Esophagus squamous epithelium (tissue), 5 donors: ENCODE measurements at places on chromosomes 7 and 10. TPM values are rescaled to one million over a fixed set of nuclear protein-coding genes. Genes with fewer than 3 reads are reported as not detected.

DNA sequence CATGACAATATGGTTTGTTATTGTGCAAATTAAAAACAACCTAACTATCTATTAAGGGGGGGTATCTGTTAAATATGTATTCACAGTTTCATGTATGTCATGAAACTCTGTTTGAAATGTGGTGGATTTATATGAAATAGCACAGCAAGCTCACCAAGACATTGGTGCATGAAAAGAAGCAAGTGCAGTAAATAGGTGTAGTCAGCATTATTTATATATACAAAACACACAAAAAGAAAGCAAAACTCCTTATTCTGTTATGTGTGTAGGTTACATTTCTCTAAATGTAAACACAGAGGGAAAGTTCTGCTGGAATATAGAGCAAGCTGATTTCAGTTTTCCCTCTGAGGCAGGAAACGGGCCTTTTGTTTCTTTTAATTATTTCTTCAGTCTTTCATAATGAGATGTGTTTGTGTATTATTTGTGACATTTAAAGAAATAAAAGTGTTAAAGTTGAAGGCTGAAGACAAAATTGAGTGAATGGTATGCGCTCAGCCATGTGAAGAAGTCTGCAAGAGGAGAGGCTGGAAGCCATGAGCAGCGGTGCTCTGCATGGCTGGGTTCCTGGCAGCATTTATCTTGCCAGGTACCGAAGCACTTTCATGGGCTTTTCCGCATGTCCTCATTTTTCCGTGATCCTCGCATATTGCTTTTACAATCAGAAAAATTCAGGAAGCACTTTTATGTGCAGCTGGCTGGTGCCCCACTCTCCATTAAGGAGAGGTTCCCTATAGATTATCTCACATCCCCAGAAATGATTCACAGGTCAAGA, 38.5 kb downstream of the GRID1 start:
- H3K27me3 ChIP-seq: peaks cover 6% of the 10 kb centered on the region
- H3K27ac ChIP-seq: no peak overlapping the region
- H3K4me1 ChIP-seq: no peaks in the 10 kb centered on the region
- no peaks in the 10 kb centered on the region for H3K36me3 ChIP-seq
- DNase-seq: no peak

DNA sequence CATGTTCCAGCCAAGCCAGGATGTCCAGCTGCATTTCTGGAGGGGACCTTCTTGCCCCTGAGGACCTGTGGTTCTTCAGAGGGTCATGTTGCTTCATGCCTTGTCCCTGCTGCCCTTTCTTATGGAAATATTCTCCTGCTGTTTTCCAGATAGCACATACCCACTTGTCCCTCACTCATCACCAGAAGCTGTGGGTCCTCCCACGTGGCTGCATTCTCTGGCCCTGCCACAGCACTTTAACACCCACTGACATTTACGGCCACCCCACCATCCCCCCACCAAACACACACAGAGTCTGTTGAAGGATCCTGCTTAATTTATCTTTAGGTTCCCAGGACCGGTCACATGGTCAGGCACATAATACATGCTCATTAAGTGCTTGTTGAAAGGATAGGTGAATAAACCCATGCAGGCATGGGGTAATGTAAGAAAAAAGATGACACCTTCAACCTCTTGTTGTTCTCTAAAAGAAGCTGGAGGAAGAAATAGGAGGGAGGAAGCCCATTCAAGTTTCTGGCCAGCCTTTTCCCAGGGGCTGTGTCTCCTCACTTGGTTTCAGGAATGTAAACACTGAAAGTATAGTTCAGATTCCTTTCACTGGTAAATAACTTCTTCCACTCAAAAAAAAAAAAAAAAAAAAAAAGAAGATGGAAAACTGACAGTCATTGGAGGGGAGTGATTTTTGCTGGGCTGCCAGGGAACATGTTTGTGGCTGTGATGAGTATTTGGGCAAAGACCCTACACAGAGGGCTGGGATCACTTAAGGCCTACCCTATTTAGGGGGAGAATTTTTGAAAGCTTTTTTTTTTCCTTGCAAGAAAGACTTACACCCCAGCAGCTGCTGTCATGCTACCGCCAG, 19.8 kb upstream of the BMPER start:
- no peaks in the 10 kb centered on the region for H3K4me1 ChIP-seq
- no peaks in the 10 kb centered on the region for H3K36me3 ChIP-seq
- DNase-seq: no peak
- no peak overlapping the region for H3K27ac ChIP-seq
- H3K4me3 ChIP-seq: no peak overlapping the region

Gene CYP3A7
- not detected for total RNA-seq

Gene OPALIN
- total RNA-seq: not detected

Gene PKD1L1
- not detected for total RNA-seq
